ENCODE measurements at places on chromosomes 1 and 21. TPM values are rescaled to one million over a fixed set of nuclear protein-coding genes. Genes with fewer than 3 reads are reported as not detected.

Gene LCE1D
- total RNA-seq = not detected

Gene TTC39A
- total RNA-seq = 12.3 TPM

Gene AMY2A
- total RNA-seq = not detected

Gene MYCL
- 4.0 TPM for total RNA-seq

Gene NR5A2
- total RNA-seq = 0.36 TPM

Gene ADCY10
- total RNA-seq = not detected
